ENCODE measurements at places on chromosomes 7 and 10. TPM values are rescaled to one million over a fixed set of nuclear protein-coding genes. Genes with fewer than 3 reads are reported as not detected.

DNA sequence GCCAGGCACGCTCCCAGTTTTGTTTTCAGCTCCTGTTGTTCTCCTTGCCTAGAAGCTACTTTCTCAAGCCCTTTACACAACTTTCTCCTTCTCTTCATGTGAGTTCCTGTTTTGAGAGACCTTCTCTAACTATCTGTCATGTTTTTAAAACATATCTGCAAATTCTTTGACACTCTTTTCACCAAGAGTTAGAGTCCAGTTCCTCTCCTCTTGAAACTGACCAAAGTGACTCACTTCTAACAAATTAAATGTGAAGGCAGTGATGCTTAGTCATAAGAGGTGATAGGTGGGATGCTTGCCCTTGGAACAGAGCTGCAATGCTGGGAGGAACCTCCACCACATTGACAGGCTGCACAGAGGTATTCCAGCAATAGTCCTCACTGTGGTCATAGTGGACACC is 25.3 kb downstream of the ZSCAN25 start:
- H3K27me3 ChIP-seq = no peaks in the 10 kb centered on the region
- H3K36me3 ChIP-seq = no peaks in the 10 kb centered on the region
- H3K4me1 ChIP-seq = no peaks in the 10 kb centered on the region

- H3K27ac ChIP-seq = no peak overlapping the region
- peaks cover 18% of the 10 kb centered on the region for H3K4me1 ChIP-seq
- peaks cover 34% of the 10 kb centered on the region for H3K36me3 ChIP-seq
- DNase-seq = no peak
Measured at GRCh38 chr7:47401611-47402570, 180.0 kb downstream of the TNS3 start.

- peaks cover 18% of the 10 kb centered on the region for H3K4me1 ChIP-seq
- peak overlapping the region; percentile 61 for H3K27ac ChIP-seq
- DNase-seq = no peak
- H3K36me3 ChIP-seq = no peaks in the 10 kb centered on the region
- no peak overlapping the region for H3K4me3 ChIP-seq
Measured at GRCh38 chr7:100515072-100515532, 23.9 kb upstream of the AGFG2 start.

DNA sequence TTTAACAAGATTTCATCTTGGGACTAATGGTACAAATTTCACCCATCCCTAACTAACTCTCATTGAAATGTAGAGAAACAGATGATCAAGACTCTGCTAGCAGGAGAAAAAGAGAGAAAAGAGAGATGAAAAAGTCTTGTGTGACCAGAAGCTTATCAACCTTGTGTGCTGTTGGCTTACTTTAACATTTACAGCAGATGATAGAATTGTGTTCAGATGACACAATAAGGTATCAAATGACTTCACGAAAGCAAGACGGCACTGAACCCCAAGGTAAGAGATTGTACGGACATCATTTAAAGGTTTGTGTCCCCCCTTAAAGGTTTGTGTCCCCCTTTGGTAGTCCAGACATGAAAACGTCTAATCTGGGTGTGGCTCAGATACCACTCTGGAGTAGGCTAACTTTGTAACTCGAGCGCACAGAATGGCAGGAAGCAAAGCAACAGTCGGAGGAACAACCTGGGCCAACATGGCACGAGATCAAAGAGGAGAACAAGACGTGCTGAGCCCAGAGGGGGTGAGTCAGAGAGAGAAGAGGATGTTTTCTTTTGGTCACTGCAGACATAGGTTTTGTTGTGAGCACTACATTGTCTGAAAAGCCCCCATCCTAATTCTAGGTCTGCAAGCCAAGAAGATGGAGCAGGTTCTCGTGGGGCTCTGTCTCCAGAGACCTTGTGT is 10.4 kb upstream of the LMBR1 start:
- H3K27ac ChIP-seq = no peak overlapping the region
- no peaks in the 10 kb centered on the region for H3K27me3 ChIP-seq
- H3K4me1 ChIP-seq = peaks cover 5% of the 10 kb centered on the region
- H3K4me3 ChIP-seq = no peak overlapping the region
- DNase-seq = no peak
- no peaks in the 10 kb centered on the region for H3K36me3 ChIP-seq

GRCh38 chr10:27188259-27188658 is 33.1 kb downstream of the MASTL start:
- DNase-seq = no peak
- no peaks in the 10 kb centered on the region for H3K27me3 ChIP-seq
- H3K36me3 ChIP-seq = peaks cover 9% of the 10 kb centered on the region
- no peak overlapping the region for H3K27ac ChIP-seq
- peaks cover 4% of the 10 kb centered on the region for H3K4me1 ChIP-seq

- H3K36me3 ChIP-seq = peaks cover 8% of the 10 kb centered on the region
- no peak overlapping the region for H3K27ac ChIP-seq
- H3K4me1 ChIP-seq = no peaks in the 10 kb centered on the region
- no peak overlapping the region for H3K4me3 ChIP-seq
Measured at GRCh38 chr7:98224701-98225181, 13.5 kb downstream of the BHLHA15 start.

GRCh38 chr10:113880236-113880635 is 25.8 kb downstream of the NHLRC2 start:
- no peak overlapping the region for H3K27ac ChIP-seq
- no peak for DNase-seq
- no peaks in the 10 kb centered on the region for H3K27me3 ChIP-seq
- H3K4me3 ChIP-seq = no peak overlapping the region
- no peaks in the 10 kb centered on the region for H3K4me1 ChIP-seq

MUC3A gene
- polyA plus RNA-seq = 0.03 TPM

LIPN gene
- polyA plus RNA-seq = not detected

CSTF2T gene
- 4.6 TPM for polyA plus RNA-seq

EIF4H gene
- 443 TPM for polyA plus RNA-seq

DLD gene
- 197 TPM for polyA plus RNA-seq

HELLS gene
- 13.5 TPM for polyA plus RNA-seq

TAX1BP1 gene
- polyA plus RNA-seq = 70.3 TPM

ZPBP gene
- not detected for polyA plus RNA-seq

NUTM2D gene
- 1.5 TPM for polyA plus RNA-seq

Measured in SK-N-SH (cell line).